K562 (cell line): ENCODE measurements at places on chromosomes 5 and 9. TPM values are rescaled to one million over a fixed set of nuclear protein-coding genes. Genes with fewer than 3 reads are reported as not detected.

The PCDHGA5 gene
- total RNA-seq: 0.13 and 0.18 TPM in 2 replicates

GRCh38 chr5:158530115-158530514 lies 569.6 kb downstream of the EBF1 start:
- no peaks in the 10 kb centered on the region for H3K4me1 ChIP-seq
- no peaks in the 10 kb centered on the region for H3K36me3 ChIP-seq
- H3K4me3 ChIP-seq: no peak overlapping the region
- DNase-seq: no peak

GRCh38 chr9:1383899-1384455 lies 333.8 kb downstream of the DMRT2 start:
- no peak for DNase-seq
- no peaks in the 10 kb centered on the region for H3K27me3 ChIP-seq
- no peaks in the 10 kb centered on the region for H3K4me1 ChIP-seq
- H3K36me3 ChIP-seq: no peaks in the 10 kb centered on the region

- H3K27me3 ChIP-seq: peaks cover 36% of the 10 kb centered on the region
- no peak overlapping the region for H3K4me3 ChIP-seq
- H3K27ac ChIP-seq: no peak overlapping the region
- H3K4me1 ChIP-seq: no peaks in the 10 kb centered on the region
- DNase-seq: no peak
Measured at GRCh38 chr5:168755548-168756093, 176.5 kb upstream of the PANK3 start.

DNA sequence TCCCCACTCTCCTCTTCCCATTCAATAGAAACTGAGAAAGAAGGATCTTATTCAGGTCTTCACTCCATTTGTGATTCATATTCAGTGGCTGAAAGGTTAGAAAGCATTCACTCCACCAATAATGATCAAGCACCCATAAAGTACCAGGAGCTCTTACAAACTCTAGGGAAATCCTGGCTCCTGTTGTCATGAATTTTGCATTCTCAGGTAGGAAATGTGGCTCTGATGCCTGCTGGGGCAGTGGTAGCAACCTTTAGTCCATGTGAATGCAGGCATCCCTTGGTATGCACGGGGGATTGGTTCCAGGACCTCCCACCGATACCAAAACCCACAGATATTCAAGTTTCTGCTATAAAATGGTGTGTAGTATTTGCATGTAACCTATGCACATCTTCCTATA lies 3.6 kb upstream of the RORB start:
- H3K4me3 ChIP-seq: no peak overlapping the region
- no peaks in the 10 kb centered on the region for H3K36me3 ChIP-seq
- H3K4me1 ChIP-seq: no peaks in the 10 kb centered on the region
- no peaks in the 10 kb centered on the region for H3K27me3 ChIP-seq

The OSMR gene
- total RNA-seq: 0.92 and 1.2 TPM in 2 replicates

DNA sequence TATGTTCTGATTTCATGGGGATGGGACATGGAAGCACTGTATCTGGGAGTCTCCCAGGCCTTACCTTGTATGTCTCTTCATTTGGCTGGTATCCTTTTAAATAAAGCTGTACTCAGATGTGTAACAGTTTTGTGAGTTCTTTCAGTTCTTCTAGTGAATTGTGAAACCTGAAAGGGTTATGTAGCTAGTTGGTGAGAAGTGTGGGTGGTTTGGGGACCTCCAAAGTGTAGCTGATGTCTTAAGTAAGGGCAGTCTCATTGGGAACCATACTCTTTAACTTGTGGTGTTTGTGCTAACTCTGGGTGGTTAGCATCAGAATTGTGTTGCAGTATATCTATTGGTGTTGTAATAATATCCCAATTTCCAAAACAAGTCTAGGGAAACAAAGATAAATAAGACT lies 166.9 kb upstream of the CCNH start:
- H3K4me3 ChIP-seq: no peak overlapping the region
- H3K4me1 ChIP-seq: no peaks in the 10 kb centered on the region
- H3K27me3 ChIP-seq: no peaks in the 10 kb centered on the region

The ADAM19 gene
- 1.0 and 1.1 TPM in 2 replicates for total RNA-seq
